ENCODE measurements at places on chromosomes 6 and 20. TPM values are rescaled to one million over a fixed set of nuclear protein-coding genes. Genes with fewer than 3 reads are reported as not detected.

TPD52L2 gene
- total RNA-seq: 66.7 TPM

PLCB4 gene
- not detected for total RNA-seq

ECT2L gene
- total RNA-seq: not detected

C6orf136 gene
- 28.2 TPM for total RNA-seq
